ENCODE measurements at places on chromosomes 1 and 21. TPM values are rescaled to one million over a fixed set of nuclear protein-coding genes. Genes with fewer than 3 reads are reported as not detected.

DNA sequence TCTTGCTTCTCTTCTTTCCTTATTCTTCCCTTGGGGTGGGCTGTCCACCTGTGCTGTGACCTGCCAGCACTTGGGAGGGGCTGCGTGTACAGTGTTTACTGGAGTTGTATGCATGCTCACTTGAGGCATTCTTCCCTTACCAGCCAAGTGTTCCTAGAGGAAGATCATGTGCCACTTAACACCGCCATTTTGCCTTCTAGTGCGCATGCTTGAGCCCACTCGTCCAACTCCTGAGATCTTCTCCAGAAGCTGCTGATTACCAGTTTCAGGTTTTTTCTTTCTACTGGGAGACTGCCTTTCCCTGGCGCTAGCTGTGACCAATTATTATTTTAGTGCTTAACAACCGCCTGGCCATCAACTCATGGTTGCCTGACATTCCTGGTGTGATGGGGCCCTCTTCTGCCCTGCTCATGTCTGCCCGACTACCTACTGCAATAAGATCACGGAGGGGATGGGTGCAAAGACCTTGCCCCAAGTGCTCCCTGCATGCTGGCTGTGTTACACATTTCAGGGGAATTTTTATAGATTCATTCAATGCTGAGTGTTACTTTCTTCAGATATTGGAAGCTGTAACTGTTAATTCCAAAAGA lies 74.2 kb upstream of the B3GALT5 start:
- no peaks in the 10 kb centered on the region for H3K36me3 ChIP-seq
- H3K4me1 ChIP-seq, result no peaks in the 10 kb centered on the region
- DNase-seq, result no peak
- H3K4me3 ChIP-seq, result no peak overlapping the region

GRCh38 chr1:201883266-201883665 lies 5.4 kb upstream of the SHISA4 start:
- no peaks in the 10 kb centered on the region for H3K36me3 ChIP-seq
- H3K27ac ChIP-seq, result no peak overlapping the region
- H3K4me3 ChIP-seq, result no peak overlapping the region
- peaks cover 22% of the 10 kb centered on the region for H3K27me3 ChIP-seq

GRCh38 chr1:244874974-244875579 lies 10.7 kb upstream of the HNRNPU start:
- no peaks in the 10 kb centered on the region for H3K27me3 ChIP-seq
- no peaks in the 10 kb centered on the region for H3K36me3 ChIP-seq
- no peaks in the 10 kb centered on the region for H3K4me1 ChIP-seq
- no peak for DNase-seq
- no peak overlapping the region for H3K4me3 ChIP-seq

- peaks cover 2% of the 10 kb centered on the region for H3K4me1 ChIP-seq
- no peak overlapping the region for H3K27ac ChIP-seq
- no peaks in the 10 kb centered on the region for H3K27me3 ChIP-seq
- DNase-seq, result no peak
- no peaks in the 10 kb centered on the region for H3K36me3 ChIP-seq
These were observed 4.4 kb upstream of the FNDC5 start for GRCh38 chr1:32874860-32875752.

The HTR1D gene
- total RNA-seq, result 0.15 TPM

The TNFAIP8L2 gene
- 7.1 TPM for total RNA-seq

- H3K4me1 ChIP-seq, result no peaks in the 10 kb centered on the region
- H3K27me3 ChIP-seq, result no peaks in the 10 kb centered on the region
- H3K36me3 ChIP-seq, result no peaks in the 10 kb centered on the region
- no peak overlapping the region for H3K27ac ChIP-seq
- H3K4me3 ChIP-seq, result no peak overlapping the region
- peak; percentile 72 for DNase-seq
These were observed 20.2 kb upstream of the WNT4 start for GRCh38 chr1:22163137-22163536.

- peaks cover 16% of the 10 kb centered on the region for H3K4me1 ChIP-seq
- H3K27ac ChIP-seq, result no peak overlapping the region
- no peak for DNase-seq
- no peaks in the 10 kb centered on the region for H3K36me3 ChIP-seq
- H3K4me3 ChIP-seq, result no peak overlapping the region
- no peaks in the 10 kb centered on the region for H3K27me3 ChIP-seq
These were observed 23.8 kb downstream of the DNM3 start for GRCh38 chr1:171865106-171865505.

The LGALS8 gene
- total RNA-seq, result 78.8 TPM

The OR6K3 gene
- 0.21 TPM for total RNA-seq

DNA sequence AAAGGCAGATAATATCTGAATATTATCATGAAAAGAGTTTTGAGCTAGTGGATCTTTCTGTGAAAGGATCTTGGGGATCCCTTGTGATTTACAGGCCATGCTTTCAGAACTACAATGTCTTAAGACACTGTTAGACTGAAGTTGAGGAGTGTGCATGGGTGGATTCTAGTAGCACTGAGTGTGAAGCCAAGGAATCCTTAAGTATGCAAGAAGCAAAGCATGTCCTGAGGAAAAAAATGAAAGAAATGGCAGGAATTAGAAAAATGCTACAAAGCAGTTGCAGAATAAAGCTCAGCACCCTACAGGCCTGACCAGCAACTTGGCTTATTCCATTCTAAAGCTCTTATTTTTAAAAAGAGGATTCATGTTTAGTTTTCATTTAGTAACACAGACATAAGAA lies 11.9 kb downstream of the STX6 start:
- H3K36me3 ChIP-seq, result no peaks in the 10 kb centered on the region
- H3K27me3 ChIP-seq, result no peaks in the 10 kb centered on the region
- DNase-seq, result no peak
- H3K4me3 ChIP-seq, result no peak overlapping the region
- peaks cover 63% of the 10 kb centered on the region for H3K4me1 ChIP-seq
- H3K27ac ChIP-seq, result no peak overlapping the region

The RAB42 gene
- 6.1 TPM for total RNA-seq

The KRTAP22-1 gene
- total RNA-seq, result not detected

The NTMT2 gene
- not detected for total RNA-seq

The GIPC2 gene
- total RNA-seq, result 1.2 TPM
